Thoracic aorta endothelial cell (primary cell): ENCODE measurements at places on chromosomes 5 and 9. TPM values are rescaled to one million over a fixed set of nuclear protein-coding genes. Genes with fewer than 3 reads are reported as not detected.

FGF18 gene
- total RNA-seq = 0.07 TPM in 1 of 2 replicates, not detected in the other

TSLP gene
- 0.53 and 0.93 TPM in 2 replicates for total RNA-seq

LCN15 gene
- total RNA-seq = not detected in 2 replicates

MCTP1 gene
- total RNA-seq = 86.0 and 100 TPM in 2 replicates

EEIG1 gene
- 6.4 and 8.2 TPM in 2 replicates for total RNA-seq

SPAG8 gene
- total RNA-seq = 0.13 and 0.22 TPM in 2 replicates

BAAT gene
- total RNA-seq = under 0.01 and 0.07 TPM in 2 replicates

PCDHA4 gene
- 0.22 and 0.27 TPM in 2 replicates for total RNA-seq

FCHSD1 gene
- 25.8 and 26.2 TPM in 2 replicates for total RNA-seq

INSL6 gene
- total RNA-seq = not detected in 2 replicates

SLCO4C1 gene
- total RNA-seq = under 0.01 TPM in 1 of 2 replicates, not detected in the other
